ENCODE measurements at places on chromosomes 2 and 18.

DNA sequence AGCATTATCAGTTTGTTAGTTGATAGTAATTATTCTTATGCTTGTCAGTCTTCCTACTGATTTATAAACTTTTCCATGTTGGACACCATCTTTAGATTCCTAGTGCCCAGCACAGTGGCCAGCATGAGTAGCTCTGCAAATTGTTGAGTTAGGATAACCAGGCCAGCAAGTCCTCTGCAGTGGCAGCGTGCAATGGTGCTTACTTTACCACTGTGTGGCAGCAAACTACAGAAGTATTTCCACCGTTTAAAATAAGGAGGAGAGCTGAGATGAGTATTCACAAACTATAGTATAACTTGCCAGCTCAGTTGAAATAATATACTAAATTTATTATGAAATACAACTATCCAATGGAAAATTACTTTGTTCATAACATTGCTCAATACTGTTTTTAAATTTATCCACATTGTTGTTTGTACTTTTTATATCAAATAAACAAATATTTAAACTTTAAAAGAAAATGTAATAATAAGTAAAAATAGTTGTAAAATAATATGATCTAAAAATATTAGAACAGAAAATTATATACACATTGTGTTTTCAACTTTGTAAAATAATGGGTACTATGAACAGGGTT, 9.3 kb upstream of the THADA start:
- DNase-seq: no peak

DNA sequence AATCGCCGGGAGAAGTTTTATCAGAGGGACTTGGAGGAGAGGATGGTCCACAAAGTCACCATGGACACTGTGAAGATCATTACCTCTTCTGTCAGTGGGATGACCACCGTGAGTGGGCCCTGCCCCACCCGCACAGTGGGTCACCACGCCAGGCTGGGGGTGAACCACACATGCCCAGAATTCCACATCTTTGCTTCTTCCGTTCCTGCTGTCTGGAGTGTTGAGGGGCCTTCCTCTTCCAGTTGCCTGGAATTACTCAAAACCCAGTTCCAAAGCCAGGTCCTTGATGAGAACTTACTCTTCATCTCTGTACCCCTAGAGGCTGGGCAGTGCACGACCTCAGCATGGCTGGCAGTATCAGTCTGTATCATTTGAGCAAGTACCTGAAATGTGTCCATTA, 22.1 kb downstream of the MROH2A start:
- DNase-seq: peak; percentile 47

DNA sequence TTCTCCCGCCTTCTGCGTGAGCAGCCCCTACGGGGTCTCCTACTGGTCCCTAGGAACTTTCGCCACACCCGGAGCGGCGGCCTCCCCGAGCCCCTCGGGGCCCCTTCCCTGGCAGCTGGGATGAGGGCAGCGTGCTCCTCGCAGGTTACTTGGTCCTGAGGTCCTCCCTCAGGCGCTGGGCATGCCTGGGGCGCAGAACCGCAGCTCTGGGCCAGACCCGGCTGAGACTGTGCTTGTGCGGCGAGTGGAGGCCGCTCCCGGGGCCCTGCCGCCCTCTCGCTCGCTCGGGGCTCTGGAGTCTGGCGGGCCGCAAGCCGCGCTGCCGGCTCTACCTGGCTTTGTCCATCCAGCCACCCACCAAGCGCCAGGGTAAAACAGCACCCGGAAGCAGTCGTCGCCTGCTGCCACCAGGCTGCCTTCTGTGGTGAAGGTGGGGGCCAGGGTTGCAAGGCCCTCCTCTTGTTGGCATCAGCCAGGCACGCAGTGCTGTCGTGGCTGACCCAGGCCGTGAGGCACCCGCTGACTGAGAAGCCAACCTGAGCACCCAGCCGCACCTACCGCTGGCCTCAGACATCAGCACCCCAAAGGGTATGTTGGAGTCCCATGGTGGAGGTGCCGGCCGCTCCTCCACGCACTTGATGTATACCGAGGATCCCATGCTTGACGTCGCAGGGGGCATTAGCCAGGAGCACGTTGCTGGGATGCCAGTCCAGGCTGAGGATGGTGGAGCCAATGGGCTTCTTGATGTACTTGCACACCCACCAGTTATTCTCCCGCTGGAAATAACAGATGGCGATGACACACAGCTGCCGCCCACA, 46.1 kb upstream of the PTH2R start:
- no peak for DNase-seq

DNA sequence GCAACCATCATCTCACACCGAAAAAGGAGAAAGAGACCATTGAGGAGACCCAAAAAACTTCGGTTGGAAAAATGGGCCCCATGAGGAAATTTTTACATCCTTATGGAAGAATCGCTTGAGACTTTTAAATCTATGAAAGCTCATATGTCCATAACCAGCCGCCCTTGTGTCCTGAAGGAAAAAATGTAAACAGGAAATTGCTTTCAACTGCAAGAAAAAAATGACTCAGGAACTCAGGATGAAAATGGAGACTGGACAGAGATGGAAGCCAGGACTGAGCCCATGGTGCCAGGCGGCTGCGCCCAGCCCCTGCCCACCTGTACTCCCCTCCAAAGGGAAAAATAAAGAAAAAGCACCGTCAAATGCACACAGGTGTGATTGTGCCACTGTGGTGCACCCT, 81.5 kb upstream of the SLC66A3 start:
- DNase-seq: no peak

GRCh38 chr2:146265656-146266055, 1579.2 kb upstream of the ACVR2A start:
- DNase-seq: no peak
